ENCODE measurements at places on chromosomes 2 and 18.

- no peak for DNase-seq
These were observed 154.4 kb upstream of the ACAA2 start for GRCh38 chr18:49967636-49968313.

- DNase-seq: no peak
These were observed 207.7 kb downstream of the BCL2 start for GRCh38 chr18:63111671-63112402.

- no peak for DNase-seq
These were observed 130.4 kb upstream of the ZFP36L2 start for GRCh38 chr2:43356774-43357173.

- no peak for DNase-seq
These were observed 3.7 kb upstream of the LRRFIP1 start for GRCh38 chr2:237623428-237624403.

GRCh38 chr18:615773-616172, 19.0 kb downstream of the CLUL1 start:
- DNase-seq: no peak

DNA sequence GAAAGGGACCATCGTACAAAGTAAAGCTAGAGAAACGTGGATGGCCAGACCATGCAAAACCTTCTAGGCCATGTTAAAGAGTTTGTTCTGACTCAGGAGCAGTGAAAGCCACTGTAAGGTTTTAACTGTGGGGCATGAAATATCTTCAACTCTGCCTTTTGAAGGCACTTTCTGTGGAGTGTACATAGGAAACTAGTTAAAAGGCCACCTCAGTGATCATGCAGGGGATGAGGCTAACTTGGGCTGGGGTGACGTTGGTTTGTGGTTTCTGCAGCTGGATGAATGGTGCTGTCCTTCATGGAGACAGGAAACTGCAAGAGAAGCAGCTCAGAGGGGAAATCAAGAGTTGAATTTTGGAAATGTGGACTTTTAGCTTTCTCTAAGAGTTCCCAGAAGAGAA, 190.7 kb downstream of the CDCA7 start:
- no peak for DNase-seq

GRCh38 chr2:26075173-26075572, 41.3 kb downstream of the RAB10 start:
- no peak for DNase-seq

GRCh38 chr2:164015328-164016123, 279.7 kb upstream of the FIGN start:
- peak; percentile 30 for DNase-seq

- DNase-seq: no peak
These were observed 14.6 kb upstream of the TNS1 start for GRCh38 chr2:218017211-218018053.

GRCh38 chr2:10597956-10598355, 91.8 kb downstream of the NOL10 start:
- DNase-seq: no peak

GRCh38 chr2:234963773-234964615, 12.2 kb downstream of the SH3BP4 start:
- DNase-seq: no peak

GRCh38 chr18:49666045-49666775, 104.4 kb downstream of the LIPG start:
- DNase-seq: no peak

DNA sequence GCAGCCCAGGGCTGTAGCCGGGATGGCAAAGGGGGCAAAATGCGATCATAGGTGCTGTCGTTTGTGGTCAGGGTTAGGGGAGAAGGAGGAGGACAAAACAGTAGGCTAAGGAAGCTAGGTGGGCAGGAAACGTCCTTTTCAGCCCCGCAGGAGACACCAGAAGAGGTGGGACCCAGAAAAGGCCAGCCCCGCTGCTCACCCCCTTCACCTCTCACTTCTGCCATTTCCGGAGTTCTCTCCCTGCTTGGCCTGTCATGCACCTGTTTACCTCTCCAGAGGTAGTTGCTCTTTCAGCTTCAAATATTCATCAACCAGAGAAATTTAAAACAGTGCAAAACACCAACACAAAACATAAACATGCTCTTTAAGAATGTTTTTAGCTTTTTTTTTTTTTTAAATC, 849 bp downstream of the AQP4 start:
- DNase-seq: no peak

- DNase-seq: no peak
These were observed 862 bp downstream of the C18orf54 start for GRCh38 chr18:54358495-54359040.

GRCh38 chr2:203819434-203820133, 48.0 kb upstream of the CTLA4 start:
- DNase-seq: no peak

- no peak for DNase-seq
These were observed 61.9 kb upstream of the SH3RF3 start for GRCh38 chr2:109066917-109067597.

- no peak for DNase-seq
These were observed 23.0 kb upstream of the CEP68 start for GRCh38 chr2:65033178-65033577.

GRCh38 chr2:128798502-128799283, 480.0 kb upstream of the HS6ST1 start:
- DNase-seq: no peak

GRCh38 chr2:223460774-223461211, 141.4 kb downstream of the SCG2 start:
- no peak for DNase-seq

DNA sequence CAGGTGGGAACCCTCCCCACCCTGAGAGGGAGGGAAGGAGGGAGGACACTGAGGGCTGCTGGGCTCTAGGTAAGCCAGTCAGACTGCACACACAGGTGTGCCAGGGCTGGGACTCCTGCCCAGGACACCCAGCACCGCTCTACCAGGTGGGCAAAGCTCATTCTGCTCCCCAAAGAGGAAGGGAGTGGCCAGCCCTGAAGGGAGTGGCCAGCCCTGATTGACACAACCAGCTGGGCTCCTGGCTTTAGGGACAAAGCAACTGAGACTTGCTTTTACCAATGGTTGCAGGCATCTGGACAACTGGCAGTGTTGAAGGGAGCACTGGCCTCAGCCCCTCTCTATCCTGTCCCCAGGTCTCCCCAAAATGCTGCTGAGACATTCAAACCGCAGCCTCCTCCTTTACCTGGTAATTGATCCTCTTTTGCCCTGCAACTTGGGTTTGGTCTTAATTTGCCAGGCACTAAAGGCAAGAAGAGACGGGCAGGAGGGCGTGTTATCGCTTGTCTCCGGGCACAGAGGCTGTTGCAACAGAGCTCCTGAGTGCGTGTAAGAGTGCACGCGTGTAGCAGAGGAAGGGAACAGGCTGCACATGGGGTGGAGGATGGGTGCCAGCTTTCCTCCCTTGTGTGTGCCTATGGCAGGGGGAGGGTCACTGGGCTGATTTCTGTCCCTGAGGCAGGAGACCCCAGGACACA, 14.5 kb upstream of the FOSL2 start:
- no peak for DNase-seq

DNA sequence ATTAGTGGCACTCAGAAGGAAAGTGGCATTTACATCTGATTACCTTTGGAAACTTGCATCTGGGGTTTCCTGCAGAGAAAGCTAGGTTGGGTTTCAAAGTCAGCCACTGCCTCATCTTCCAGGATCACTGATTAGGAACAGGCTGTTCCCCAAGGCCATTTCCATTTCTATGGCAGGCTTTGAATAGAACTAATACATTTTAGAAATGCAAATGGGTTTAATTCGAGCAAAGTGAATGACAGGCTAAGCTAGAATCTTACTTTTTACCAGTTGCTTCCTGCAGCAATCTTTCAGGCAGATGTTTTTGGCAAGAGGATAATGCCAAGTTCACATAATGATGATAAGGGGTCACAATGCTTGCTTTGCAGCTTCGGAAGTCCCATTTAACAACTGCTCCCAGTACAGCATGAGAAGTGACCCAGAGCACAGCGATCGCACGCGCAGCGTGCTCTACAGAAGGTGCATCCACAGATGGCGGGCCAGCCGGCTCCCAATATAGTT, 336.7 kb downstream of the LPIN1 start:
- no peak for DNase-seq

GRCh38 chr18:51461956-51462355, 264.5 kb upstream of the MEX3C start:
- DNase-seq: no peak

- DNase-seq: no peak
These were observed 360.9 kb upstream of the ZC3H15 start for GRCh38 chr2:186125156-186125555.

GRCh38 chr2:120919771-120920453, 184.2 kb downstream of the GLI2 start:
- no peak for DNase-seq

- no peak for DNase-seq
These were observed 71.3 kb downstream of the UGGT1 start for GRCh38 chr2:128162266-128162665.

- peak; percentile 26 for DNase-seq
These were observed 109.0 kb upstream of the CBLN2 start for GRCh38 chr18:72652990-72653593.

- DNase-seq: no peak
These were observed 40.8 kb upstream of the ARHGAP15 start for GRCh38 chr2:143088388-143088787.
